Glutamatergic neuron (in vitro differentiated cells): ENCODE measurements at places on chromosomes 7 and 10. TPM values are rescaled to one million over a fixed set of nuclear protein-coding genes. Genes with fewer than 3 reads are reported as not detected.

THNSL1 gene
- 2.9 TPM for total RNA-seq

JCAD gene
- total RNA-seq = 0.32 TPM

HOXA13 gene
- total RNA-seq = not detected

ZNF239 gene
- 4.1 TPM for total RNA-seq

SPDYE11 gene
- 0.25 TPM for total RNA-seq

SP8 gene
- not detected for total RNA-seq

ANKRD16 gene
- total RNA-seq = 7.5 TPM
